ENCODE measurements at places on chromosomes 4 and X.

GRCh38 chrX:118459494-118459893, 36.1 kb upstream of the DOCK11 start:
- no peak for DNase-seq

DNA sequence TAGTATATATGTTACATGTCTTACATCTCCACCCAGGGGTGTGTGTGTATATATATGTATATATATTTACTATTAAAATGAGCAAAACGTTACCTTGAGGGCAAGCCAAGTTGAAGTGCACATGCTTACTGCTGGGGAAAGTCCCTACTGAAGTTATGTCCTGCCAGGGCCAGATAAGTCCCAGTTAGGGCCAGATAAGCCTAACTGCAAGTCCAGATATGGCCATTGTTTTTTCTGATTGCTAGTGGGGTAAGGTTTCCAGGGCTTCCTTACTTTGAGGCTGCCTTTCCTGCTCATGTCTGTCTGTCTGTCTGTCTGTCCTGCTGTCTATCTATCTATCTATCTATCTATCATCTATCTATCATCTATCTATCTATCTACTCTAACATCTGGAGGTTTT, 19.3 kb upstream of the ZNF81 start:
- no peak for DNase-seq

GRCh38 chr4:52606726-52607125, 52.4 kb downstream of the USP46 start:
- no peak for DNase-seq

DNA sequence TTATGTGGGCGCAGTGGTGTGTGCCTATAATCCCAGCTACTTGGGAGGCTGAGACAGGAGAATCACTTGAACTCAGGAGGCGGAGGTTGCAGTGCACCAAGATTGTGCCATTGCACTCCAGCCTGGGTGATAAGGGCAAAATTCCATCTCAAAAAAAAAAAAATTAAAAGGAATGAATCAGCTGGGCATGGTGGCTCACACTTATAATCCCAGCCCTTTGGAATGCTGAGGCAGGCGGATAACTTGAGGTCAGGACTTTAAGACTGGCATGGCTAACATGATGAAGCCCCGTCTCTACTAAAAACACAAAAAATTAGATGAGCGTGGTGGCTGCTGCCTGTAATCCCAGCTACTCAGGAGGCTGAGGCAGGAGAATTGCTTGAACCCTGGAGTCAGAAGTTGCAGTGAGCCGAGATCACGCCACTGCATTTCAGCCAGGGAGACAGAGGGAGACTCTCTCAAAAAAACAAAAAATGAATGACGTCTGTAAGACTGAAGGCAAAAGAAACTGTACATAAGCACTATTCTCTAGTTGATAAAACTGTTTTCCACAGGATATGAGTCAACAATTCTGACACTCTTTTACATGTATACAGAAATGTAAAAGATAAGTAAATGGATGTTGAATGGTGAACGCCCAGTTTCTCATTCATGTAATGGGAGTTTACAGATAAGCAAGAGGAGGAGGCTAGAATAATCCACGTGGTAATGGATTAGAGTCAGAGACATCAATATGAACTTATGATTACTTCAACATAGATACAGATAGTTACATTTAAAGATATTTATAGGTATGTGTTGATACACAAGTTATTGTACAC, 22.2 kb downstream of the CENPC start:
- no peak for DNase-seq

DNA sequence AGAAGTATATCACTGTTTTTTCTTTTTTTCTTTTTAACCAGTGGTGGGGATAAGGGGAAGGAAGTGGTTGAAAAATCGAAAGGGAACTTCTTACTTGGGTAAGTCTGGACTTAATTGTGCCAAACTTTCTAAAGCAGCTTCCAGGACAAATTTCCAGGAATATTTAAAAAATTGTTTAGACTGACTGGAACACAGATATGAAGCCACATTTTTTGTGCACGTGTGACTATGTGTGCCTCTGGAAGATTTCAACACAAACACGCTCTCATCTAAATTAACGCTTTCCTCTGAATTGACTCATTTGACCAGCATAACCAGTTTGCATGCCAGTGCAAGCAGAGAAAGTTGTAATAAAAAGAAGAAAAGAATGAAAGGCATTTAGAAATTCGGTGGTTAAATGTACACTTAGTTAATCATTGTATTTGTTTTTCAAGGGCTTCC, 18.8 kb upstream of the YTHDC1 start:
- DNase-seq, result no peak

DNA sequence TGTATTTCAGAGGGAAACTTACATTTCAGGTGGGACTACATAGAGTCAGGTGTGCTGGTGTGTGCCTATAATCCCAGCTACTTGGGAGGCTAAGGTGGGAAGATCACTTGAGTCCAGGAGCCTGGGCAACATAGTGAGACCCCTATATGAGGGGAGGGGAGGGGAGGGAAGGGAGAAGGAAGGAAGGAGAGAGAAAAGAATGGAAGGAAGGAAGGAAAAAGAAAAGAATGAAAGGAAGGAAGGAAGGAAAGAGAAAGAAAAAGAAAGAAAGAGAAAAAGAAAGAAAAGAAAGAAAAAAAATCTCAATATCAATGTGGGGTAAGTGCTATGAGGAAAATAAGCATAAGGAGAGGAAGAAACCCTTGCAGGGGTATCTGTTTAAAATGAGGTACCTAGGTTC, 43.6 kb upstream of the RAB33B start:
- no peak for DNase-seq

DNA sequence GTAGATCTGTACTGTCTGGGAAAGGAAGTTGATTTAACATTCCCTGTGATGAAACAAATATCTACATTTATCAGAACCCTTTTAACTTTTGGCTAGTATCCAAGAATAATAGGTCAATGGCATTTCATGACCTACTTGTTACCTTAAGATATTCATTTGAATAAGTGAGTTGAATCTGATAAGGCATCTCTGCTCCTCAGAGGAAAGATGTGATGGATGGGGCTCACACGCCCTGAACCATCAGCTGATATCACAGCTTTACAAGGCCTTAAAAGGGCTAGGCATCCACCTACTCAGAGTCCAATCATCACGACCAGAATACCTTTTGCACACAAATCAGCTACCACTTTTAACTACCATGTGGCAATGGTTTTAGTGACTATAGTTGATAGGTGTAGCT, 90.2 kb upstream of the PDLIM3 start:
- DNase-seq, result no peak

DNA sequence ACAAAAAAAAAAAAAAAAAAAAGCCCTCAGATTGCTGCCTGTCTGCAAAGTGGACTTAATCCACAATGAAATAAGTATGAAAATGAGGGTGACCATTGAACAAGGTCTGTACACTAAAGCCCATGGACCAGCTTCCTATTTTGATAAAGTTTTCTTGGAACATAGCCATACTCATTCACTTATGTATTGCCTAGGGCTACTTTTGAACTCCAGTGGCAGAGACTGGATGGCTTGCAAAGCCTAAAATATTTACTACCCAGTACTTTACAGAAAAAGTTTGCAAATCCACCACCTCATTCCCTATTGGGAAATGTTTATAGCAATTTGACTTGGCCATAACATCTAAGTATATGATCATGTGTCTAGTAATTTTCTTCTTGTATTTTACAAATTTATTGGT, 481.7 kb downstream of the NAF1 start:
- DNase-seq, result no peak

GRCh38 chr4:116357758-116358157, 727.6 kb downstream of the TRAM1L1 start:
- no peak for DNase-seq

- DNase-seq, result no peak
These were observed 65.3 kb upstream of the DHRSX start for GRCh38 chrX:2566055-2566454.

- no peak for DNase-seq
These were observed 15.9 kb downstream of the RTL9 start for GRCh38 chrX:110374559-110374958.
